NCI-H187 treated with DMSO at 0.1 percent for 48 hours (cell line): ENCODE measurements at places on chromosomes 11 and 22.

DNA sequence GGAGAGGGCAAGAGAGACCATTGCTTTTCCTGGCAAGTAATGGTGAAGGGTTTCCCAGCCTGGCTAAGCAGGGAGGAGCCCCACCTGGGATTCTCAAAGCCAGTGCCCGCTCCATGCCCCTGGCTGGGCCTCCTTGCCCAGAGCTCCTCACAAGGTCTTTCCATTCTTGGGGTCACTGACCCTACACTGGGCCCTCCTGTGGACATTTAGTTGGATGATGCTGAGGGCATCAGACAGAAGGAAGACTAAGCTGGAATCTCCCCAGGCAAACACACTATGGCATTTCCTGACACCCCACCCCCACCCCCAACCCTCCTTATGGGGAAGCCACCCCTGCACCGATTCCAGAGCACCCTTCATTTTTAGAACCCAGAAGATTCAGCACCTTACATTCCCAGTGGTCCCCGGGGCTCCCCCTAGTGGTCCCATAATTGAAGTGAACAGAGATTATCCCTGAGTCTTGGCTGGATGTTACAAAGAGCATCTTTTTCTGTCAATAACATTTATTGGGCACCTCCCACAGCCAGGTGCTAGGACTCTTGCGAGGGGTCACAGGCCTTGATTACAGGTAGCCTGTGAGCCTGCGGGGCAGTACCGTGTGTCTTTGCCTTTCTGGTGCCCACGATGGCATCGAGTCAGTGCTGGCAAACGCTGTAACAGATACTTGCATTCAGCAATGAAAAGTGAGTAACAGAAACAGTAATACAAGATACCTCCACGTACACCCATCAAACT is 548.5 kb downstream of the BUD13 start:
- no peak for DNase-seq

DNA sequence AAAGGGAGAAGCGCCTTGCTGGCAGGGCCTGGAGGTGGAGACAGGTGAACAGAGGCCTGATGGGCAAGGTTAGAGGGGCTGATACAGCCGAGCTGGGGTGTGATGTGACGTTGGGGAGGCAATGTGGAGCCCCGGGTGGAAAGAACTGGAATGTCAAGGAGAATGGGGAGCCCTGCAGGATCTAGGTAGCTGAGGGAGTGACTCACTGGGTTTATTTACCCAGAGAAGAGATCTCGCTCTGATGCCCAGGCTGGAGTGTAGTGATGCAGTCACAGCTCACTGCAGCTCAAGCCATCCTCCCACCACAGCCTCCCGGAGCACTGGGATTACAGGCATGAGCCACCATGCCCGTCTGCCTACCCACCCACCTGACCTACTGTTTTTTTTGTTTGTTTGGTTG is 1.9 kb upstream of the CYB5R3 start:
- DNase-seq, result no peak

DNA sequence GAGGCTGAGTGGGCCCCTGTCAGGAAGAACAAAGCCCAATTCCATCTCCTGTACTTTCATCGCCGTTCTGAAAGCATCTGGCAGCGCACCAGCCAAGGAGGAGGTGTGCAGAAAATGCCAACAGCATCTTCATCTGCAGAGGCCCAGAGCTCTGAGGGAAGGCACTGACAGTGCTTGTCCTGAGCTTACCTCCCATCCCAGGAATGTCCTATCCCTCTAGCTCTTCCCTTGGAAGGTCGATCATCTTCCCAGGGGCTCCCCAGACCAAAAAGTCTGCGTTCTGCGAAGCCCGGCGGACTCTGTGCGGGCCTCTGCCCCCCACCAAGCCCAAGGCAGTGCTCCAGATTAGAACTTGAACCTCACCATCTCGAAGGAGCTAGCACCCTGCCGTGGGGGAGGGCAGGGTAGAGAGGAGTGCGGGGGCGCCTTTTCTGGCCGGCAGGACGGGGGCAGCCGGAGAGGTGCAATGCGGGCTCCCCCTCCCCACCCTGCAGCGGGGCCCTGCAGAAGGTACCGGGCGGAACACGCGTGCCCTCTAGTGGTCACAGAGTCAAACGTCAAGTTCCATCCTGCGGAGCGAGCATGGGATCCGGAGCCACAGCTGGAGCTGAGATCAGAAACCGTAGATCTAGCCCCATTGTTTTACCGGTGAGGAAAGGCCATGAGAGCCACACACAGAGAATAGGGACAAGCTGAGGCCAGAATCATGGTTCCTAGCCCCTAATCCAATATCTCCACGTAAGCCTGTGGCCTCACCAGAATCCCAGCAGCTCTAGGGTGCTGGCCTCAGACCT is 5.0 kb downstream of the SCN2B start:
- peak; percentile 59 for DNase-seq

DNA sequence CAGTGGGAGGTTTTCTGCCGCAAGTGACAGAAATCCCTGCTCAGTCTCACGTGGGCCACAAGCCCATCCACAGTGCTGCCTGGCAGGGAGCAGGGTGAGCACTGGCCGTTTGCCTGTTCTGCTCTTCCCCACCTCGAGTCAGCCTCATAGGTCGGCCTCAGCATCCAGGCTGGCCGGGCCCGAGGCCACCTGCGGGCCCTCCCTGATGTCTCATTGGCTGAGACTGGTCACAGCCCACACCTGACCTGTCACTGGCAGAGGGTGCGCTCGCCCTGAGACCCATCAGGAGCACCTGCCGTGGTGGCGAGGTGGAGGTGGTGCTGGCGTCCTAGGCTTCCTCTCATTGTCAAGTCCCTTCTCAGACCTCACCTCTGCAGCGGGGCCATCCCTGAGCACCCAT is 72.1 kb downstream of the ELFN2 start:
- DNase-seq, result no peak

DNA sequence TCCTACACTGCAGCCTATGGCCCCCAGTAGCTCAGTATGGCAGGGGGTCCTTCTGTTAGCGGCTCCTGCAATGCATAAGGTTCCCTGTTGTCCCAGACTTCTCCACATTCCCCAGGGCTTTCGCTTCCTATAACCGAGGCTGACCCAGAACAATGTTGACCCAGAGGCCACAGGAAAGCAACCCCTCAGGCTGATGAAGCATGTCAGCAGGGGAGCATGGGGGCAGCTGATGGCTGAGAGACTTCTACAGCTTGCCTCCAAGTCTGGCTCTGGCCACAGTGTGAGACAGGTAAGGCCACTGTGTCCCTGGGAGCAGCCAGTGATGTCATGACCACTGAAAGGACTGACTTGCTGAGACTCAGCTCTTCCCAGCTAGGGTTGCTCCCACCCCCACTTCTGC is 12.5 kb upstream of the PPFIBP2 start:
- no peak for DNase-seq

DNA sequence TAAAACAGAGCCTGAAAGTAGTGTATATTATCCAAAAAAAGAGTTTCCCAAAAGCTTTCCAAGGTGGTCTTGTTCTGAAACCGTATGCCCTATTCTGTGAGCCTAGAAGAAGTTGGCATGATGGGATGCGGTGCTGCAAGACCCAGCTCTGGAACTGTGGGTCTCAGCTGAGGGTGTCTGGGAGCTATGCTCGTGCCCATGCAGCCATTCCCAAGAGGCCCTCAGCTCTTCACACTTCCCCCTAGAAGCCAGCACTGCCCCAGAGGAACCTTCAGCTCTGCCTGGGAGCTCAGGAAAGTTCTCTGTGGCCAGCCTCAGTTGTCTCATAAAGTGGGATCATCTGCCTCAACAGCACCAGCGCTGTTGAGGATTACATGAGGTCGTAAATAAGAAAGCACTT is 6.4 kb upstream of the SYT12 start:
- no peak for DNase-seq

DNA sequence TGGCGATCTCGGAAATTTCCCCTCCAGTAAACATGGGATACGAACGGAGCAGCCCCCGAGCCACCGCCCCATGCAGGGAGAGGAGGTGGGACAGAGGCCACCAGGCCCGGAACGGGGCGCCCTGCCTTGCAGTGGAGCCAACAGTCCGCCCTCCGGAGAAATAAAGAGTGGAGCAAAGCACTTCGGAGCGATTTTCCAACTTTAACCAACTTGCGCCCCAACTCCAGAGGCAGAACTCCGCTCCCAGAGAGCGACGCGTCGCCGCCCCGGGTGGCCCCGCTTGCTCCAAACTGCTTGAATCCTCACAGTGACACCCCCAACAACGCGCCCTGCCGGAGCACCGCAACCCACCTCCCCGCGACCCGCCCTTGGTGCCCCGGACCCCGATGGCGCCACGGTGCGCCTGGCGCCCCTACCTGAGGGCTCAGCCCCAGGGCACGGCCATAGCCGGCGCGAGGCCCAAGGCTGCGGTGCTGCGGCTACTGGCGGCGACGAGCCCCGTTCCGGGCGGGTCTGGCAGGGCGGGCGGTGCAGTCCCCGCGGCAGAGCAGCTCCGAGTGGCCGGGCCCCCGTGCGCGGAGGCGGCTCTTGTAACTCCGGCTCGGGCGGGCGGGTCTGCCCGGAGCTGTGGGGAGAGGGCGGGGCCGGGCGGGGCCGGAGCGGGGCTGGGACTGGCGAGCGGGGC is at the start of gene AHNAK:
AHNAK (minus strand) TSS at position 563 of the 685 bp plus-strand sequence. CDS start 10,708 bp downstream, outside the sequence.
- DNase-seq, result no peak

- DNase-seq, result no peak
Measured at GRCh38 chr11:76880314-76880713, 19.6 kb downstream of the ACER3 start.

- no peak for DNase-seq
Measured at GRCh38 chr11:13661074-13661623, 7.3 kb upstream of the FAR1 start.

- DNase-seq, result no peak
Measured at GRCh38 chr11:66464916-66465315, 1.8 kb upstream of the PELI3 start.

DNA sequence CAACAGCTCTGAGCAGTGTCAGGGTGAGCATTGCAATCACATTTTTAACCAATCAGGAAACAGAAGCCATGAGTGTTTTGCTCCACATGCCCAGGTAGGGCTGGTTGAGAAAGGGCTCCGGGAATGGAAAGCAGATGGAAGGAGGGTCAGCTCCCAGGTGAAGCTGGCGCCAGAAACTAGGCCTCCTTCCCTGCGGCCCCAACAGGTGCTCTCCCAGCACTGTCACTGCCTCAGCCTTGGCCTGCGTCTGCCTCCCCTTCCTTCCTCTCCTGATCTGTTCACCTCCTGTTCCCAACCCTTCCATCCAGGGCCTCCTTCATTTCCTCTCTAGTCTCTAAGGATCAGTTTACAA is 4.6 kb upstream of the VSIG10L2 start:
- no peak for DNase-seq

DNA sequence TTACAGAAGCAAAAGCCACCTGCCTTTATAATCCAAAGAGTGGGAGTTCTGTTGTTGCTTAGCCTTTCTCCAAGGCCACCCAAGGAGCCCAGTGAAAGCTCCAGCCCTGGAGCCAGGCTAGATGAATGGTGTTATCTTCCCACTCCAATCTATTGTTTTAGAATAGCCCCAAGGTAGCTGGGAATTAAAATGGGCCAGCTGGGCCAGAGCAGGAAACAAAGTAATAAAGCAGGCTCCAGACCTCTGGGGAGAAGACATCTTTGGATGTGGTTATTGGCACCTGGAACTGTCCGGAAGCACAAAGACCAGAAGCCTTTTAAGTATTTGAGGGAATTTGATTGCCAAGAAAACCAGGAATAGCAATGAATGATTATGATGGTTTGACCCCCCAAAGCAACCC is 8.8 kb downstream of the C11orf96 start:
- DNase-seq, result no peak

GRCh38 chr11:111788464-111788863 is 22.3 kb upstream of the PPP2R1B start:
- DNase-seq, result no peak

DNA sequence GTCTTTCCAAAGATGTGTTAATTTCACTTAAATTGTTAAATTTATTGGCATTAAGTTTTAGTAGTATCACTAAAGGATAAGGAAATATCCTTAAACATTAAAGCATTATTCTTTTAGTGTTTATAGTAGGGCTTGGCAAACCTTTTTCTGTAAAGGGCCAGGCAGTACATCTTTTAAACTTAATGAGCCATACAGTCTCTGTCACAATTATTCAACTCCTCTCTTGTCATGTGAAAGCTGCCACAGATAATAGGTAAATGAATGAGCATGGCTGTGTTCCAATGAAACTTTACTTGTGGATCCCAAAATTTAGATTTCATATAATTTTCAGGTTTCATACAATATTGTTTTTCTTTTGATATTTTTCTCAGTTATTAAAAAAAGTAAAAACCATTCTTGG is 268.2 kb upstream of the C11orf87 start:
- peak; percentile 44 for DNase-seq

DNA sequence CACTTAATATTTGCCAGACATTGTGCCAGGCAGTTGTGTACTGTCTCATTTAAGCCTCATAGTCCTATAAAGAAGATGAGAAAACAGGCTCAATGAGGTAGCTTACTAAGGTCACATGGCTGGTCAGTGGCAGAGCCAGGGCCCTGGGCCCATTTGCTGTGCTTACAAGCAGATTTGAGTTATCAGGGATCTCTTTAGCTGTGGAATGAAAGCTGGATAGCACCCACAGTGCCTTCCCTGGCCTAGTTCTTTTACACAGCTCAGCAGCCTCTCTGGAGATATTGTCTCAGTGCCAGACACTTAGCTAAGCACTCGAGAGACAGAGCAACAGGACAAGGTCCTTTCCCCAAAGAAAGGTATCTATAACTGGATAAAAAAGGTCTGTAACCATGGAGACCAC is 6.1 kb downstream of the TMEM86A start:
- DNase-seq, result no peak

GRCh38 chr11:104917271-104918112 is 19.2 kb upstream of the CASP12 start:
- no peak for DNase-seq

DNA sequence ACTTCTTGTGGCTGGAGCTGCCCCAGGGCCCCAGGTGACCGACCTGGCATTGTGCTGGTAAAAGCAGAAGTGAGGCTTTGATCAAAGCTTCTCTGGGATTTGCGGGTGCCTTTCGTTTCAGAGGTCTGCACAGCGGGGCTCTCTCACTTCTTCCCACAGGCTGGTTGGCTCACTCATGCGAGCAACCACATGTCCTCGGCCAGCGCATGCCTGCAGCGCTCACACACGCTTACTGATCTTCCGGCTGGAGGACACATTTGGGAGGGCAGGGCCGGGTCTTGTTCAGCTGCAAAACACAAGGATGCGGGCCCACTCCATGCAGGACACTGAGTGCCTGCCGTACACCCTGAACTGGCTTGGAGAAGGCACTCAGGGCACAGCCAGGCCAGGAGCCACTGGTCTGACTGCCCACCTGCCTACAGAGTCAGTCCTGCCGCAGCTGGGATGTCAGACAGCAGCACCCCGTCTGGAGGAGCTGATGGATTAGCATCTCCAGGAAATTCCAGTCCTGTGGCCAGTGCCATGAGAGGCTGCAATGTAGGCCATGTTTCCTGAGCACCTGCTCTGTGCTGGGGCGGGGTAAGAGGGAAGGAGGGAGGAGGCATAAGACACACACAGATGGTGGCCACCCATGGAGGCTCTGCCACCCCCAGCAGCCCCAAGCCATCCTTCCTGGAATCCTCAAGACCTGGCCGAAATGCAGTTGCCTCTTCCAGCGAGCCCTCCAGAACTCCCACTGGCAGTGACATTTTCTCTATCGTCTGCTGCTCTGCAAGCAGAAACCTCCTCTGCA is 1383.2 kb downstream of the BRD1 start:
- DNase-seq, result no peak

DNA sequence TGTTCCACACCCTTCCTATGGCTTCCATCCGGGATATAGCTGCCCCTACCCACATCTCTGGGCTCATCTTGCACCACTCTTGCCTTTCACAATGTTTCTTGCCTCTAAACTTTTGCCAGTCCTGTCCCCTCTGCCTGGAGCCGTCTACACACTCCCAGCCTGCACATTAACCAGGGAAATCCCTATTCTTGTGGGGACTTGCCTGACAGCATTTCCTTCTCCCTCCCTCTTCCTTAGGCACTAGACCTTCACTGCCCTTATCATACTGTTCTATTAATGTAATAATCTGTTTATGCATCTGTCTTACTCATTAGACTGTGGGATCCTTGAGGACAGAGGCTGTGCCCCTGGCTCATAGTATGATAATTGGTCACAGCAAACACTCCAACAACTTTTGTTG is 5.8 kb upstream of the TTC12 start:
- DNase-seq, result no peak
